ENCODE measurements at places on chromosomes 16 and 17. TPM values are rescaled to one million over a fixed set of nuclear protein-coding genes. Genes with fewer than 3 reads are reported as not detected.

Gene CCR7
- 0.27 TPM for total RNA-seq

Gene LYRM9
- 9.7 TPM for total RNA-seq

DNA sequence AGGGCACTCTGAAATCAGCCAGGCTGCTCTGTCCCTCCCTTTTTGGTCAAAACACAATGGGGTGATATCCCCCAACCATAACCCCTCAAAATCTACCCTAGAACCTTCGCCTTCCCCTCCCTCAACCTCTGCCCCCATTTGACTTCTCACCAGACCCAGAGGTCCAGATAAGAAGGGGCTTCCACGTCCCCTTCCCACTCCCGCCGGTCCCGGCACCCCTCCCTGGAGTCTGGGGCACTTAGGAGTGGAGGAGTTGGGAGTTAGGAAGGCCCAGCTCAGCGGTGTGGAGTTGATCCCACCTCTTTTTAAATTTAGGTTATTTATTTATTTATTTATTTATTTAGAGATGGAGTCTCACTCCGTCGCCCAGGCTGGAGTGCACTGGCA lies 619 bp upstream of the TMEM92 start:
- H3K27me3 ChIP-seq, result peaks cover 12% of the 10 kb centered on the region
- no peaks in the 10 kb centered on the region for H3K36me3 ChIP-seq
- no peak overlapping the region for H3K4me3 ChIP-seq
- no peak for DNase-seq
- H3K27ac ChIP-seq, result no peak overlapping the region

DNA sequence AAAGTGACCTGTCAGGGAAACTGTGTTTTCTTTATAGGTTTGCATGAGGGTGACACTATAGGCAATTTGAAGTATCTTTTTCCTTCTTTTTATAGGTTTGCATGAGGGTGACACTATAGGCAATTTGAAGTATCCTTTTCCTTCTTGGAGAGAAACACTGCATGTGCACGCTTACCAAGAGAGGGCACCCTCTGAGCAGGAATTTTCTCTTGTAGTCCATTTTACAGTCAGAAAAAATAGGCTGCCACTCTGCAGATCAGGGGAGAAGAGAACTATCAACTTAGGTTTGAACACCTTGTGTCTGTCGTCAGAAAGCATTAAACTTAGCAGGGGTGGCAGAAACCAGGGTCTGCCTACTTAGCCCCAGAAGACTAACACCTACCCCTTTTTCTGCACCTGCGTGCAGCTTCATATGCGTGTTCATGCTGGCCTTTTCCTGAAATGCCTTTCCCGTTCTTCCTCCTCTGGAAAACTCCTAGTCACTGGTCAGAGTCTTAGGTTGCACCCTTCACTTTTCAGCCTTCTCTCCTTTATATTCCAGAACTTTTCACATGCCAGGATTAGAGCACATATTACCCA lies 16.4 kb upstream of the SMIM36 start:
- H3K27me3 ChIP-seq, result no peaks in the 10 kb centered on the region
- H3K4me1 ChIP-seq, result no peaks in the 10 kb centered on the region
- H3K4me3 ChIP-seq, result no peak overlapping the region
- H3K27ac ChIP-seq, result no peak overlapping the region
- DNase-seq, result no peak

DNA sequence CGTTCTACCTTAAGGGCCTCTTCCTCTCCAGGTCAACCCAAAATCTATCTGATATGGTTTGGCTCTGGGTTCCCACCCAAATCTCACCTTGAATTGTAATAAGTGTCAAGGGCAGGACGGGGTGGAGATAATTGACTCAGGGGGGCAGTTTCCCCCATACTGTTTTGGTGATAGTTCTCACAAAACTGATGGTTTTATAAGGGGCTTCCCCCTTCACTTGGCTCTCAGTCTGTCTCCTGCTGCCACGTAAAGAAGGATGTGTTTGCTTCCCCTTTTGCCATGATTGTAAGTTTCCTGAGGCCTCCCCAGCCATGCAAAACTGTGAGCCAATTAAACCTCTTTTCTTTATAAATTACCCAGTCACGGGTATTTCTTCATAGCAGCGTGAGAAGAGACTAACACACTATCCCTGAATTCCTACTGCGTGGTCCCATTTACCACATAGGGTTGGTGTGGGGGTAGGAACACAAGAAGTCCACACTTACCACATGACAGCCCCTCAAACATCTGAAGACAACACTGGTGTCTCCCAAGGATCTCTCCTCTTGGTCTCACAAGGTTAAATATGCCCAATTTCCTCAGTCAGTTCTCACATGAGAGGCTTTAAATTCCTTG lies 8.2 kb downstream of the COTL1 start:
- no peak for DNase-seq
- peaks cover 14% of the 10 kb centered on the region for H3K36me3 ChIP-seq
- no peak overlapping the region for H3K27ac ChIP-seq
- no peaks in the 10 kb centered on the region for H3K27me3 ChIP-seq
- no peaks in the 10 kb centered on the region for H3K4me1 ChIP-seq

DNA sequence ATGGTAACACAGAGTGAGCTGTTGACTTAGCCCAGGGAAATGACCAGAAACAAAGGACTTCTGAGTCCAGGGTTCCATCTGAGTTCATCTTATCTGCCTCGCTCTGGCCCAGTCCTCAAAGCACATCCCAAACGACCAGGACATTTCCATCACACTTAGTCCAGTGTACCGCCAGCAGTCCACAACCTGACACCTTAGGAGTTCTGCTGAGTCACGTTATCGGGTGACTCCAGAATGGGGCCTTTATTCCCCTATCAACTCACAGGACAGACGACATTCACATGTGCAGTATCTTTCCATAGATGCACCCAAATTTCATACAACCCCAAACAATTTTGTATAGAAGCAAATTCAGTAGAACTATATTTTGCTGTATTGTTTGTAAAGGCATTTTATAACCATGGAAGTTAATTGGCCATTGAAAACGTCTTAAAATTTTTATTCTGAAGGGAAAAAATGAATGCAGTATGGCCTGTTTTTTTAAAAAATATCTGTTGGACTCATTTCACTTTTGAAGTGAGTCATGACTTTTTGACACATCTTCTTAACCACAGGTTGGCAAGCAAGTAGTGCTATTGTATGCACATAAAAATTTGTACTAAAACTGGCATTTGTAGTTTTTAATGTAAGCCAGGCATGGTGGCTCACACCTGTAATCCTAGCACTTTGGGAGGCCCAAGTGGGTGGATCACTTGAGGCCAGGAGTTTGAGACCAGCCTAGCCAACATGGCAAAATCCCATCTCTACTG lies 46.3 kb downstream of the ZNF18 start:
- H3K36me3 ChIP-seq, result no peaks in the 10 kb centered on the region
- no peaks in the 10 kb centered on the region for H3K27me3 ChIP-seq
- no peak overlapping the region for H3K4me3 ChIP-seq
- H3K4me1 ChIP-seq, result no peaks in the 10 kb centered on the region
- DNase-seq, result no peak
- no peak overlapping the region for H3K27ac ChIP-seq
